ENCODE measurements at places on chromosomes 5 and 9.

- no peak for DNase-seq
Observed at GRCh38 chr5:40554813-40555212, 124.9 kb upstream of the PTGER4 start.

- no peak for DNase-seq
Observed at GRCh38 chr5:7251132-7251531, 144.8 kb upstream of the ADCY2 start.

DNA sequence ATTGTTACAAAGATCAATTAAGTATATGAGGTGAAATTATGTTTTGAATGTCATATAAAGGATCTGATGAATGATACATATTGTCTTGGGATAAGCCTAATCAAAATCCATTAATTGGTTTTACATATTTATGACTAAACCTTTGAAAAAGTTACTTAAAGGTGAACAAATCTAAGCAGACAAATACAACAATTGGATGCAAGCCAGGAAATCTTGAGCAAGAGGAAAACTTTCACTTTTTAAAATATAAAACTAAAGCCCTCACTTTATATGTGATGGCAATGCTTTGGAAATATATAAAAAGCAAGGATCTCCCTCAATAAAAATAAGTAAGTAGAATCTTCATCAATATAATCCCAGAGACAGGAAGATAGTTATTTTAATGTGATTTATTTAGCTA, 80.1 kb downstream of the EDIL3 start:
- DNase-seq, result no peak

DNA sequence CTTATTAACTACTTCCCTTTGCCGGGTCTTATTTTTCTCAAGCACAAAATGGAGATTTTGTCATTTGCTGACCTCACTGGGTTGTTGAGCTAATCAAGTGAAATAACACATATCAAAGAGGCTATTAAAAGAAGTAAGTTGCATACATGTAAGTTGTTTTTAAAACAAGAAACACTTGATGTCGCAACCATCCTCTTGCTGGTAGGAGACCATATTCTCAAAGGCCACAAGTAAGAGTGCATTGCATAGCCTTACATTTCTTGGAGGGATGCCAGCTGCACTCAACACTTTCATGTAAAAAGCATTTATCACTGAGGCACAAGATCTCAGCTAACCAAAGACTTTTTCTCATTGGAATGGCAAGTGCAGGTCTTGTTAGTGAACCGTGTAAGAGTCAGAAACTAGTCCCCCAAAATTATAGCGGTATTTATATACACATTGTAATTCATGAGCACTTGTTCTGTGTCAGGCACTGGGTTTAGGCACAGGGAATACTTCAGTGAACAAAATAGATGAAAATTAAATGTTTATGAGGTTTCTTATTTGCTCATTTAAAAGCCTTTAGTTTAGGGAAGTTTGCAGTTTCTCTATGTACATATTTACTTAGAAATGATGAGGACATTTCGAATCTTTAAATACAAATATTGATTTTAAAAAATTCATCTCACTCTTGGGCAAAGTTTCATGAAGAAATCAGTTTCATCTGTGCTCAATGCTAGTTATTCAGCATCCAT, 72.0 kb downstream of the ZFAND5 start:
- peak; percentile 91 for DNase-seq

DNA sequence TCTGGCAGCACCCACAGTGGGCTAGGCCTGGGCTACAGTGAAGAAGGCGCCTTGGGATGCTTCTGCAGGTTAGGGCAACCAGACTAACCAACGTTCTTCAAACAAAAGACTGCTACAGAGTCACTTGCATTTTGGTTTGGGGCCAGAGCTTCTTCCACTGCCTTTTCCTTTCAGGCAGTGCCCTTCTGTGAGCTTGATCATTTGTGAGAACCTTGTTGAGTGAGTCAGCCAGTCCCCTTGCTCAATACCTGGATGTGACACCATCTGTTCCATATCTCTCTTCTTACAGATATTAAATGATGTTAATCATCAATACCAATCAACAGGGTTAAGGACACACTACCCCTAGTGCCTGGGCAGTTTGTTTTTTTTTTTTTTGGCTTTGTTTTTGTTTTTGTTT, 46.5 kb upstream of the VDAC1 start:
- no peak for DNase-seq

GRCh38 chr5:147674411-147674810, 108.1 kb downstream of the JAKMIP2 start:
- DNase-seq, result no peak

DNA sequence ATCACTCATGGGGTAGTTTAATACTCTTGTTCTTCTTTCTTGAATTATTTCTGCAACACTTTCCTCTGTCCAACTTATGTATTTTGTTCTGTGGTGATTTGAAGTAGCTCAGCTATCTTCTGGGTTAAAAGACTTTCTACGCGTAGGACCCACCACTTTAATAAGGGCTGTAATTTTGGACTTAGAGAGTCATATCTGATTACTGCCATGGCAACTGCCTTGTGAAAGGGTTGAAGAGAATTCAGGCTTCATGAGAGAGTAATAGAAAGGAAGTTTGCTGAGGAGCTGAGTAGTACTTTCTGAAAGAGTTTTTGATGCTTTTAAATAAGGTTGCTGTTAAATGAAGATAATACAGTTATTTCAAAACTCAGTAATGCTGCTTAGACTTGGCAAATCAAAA, 89.5 kb downstream of the TLE4 start:
- DNase-seq, result no peak

DNA sequence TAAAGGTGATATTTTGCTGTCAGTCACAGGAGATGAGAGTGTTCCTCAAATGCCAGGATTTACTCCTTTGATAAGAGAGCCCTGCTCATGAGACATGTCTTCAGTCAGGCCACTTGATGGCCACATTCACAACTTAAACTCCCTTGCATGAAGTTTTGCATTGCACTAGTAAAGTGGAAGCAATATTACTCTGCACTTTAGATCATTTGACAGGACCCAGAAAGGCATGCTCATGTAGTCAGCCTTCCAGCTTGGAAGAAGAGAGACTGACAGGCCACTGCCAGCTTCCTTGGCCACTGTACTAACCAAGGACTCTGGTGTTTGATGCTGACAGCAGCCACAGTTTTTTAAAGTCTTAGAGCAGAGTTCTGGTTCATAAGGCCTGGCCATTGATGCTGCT, 42.6 kb downstream of the NPR3 start:
- no peak for DNase-seq

GRCh38 chr9:133874060-133874657, 118.0 kb downstream of the VAV2 start:
- DNase-seq, result no peak

DNA sequence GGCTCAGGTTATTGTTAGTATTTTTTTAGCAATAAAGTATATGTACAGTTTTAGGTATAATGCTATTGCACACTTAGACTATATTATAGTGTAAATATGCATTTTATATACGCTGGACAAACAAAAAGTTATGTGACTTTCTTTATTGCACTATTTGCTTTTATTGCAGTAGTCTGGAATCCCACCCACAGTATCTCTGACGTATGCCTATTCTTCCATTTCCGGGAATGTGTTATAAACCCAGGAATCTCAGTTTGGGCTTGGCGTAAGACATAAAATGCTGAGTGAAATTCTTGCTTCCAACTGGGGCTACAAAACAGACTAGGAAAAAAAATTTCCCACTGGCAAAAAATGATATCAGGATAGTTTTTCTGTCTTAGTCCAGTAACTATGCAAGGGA, 119.1 kb downstream of the HTR1A start:
- DNase-seq, result no peak

GRCh38 chr5:56025151-56025885, 30.6 kb upstream of the IL6ST start:
- no peak for DNase-seq

DNA sequence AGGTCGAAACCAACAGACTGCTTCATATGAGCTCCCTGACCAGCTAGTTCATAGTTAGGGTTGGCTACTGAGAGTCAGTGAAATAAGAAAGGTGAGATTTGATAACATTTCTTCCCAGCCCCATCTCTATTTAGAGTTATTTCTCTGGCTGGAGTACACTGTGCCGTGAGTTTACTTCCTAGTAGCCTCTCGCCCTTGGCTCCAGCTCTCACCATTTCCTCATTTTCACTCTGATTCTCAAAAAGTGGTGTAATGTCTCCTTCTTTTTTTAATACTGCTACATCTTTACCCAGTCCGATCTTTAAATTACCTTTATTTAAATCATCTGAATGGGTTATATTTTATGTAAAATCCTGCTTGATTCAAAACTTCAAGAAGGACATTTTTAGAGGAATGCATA, 100.4 kb upstream of the FAM174A start:
- DNase-seq, result no peak

GRCh38 chr9:120486347-120486746, 93.6 kb downstream of the CDK5RAP2 start:
- DNase-seq, result no peak

DNA sequence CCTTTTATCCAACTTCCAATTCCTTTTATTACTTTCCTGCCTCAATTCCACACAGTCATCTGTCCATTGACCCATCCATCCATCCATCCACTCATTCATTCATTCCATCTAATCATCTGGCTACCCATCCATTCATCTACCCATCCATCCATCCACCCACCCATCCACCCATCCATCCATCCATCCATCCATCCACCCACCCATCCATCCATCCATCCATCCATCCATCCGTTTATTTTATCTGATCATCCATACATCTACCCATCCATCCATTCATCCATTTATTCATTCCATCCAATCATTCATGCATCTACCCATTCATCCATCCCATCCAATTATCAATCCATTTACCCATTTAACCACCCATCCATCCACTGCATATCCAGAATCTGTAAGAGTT, 11.6 kb downstream of the PAEP start:
- no peak for DNase-seq

GRCh38 chr9:93467062-93467416, 13.7 kb upstream of the FAM120AOS start:
- DNase-seq, result no peak

DNA sequence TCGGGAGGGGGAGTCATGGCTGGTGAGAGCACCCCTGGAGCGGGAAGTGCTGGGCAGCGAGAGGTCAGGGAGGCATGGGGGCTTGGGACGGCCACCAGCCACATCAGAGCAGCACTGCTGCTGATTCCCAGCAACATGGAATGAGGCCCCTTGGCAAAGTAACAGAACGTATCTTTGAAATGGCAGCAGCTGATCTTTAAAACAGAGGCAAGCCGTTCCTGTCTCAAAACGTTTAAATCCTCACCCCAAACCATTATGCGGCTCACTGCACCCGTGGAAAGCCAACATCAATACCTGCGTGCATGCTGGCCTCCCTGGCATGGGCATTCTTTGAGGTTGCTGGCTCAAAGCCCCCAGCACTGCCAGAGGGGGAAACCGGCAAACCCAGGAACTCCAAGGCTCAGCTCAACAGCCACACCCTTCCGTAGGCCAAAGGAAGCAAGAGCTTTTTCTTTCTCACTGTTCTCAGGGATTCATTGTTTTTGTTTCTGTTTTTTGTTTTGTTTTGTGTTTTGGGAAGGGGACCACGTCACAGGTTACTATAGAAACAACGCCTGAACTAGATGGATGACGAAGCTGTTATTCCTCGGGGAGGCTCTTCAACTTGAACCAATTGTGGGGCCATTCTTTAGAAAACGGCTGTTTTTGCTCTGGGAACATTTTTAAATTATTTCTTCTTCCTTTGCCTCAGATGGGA, 28.1 kb upstream of the OBP2B start:
- DNase-seq, result no peak

DNA sequence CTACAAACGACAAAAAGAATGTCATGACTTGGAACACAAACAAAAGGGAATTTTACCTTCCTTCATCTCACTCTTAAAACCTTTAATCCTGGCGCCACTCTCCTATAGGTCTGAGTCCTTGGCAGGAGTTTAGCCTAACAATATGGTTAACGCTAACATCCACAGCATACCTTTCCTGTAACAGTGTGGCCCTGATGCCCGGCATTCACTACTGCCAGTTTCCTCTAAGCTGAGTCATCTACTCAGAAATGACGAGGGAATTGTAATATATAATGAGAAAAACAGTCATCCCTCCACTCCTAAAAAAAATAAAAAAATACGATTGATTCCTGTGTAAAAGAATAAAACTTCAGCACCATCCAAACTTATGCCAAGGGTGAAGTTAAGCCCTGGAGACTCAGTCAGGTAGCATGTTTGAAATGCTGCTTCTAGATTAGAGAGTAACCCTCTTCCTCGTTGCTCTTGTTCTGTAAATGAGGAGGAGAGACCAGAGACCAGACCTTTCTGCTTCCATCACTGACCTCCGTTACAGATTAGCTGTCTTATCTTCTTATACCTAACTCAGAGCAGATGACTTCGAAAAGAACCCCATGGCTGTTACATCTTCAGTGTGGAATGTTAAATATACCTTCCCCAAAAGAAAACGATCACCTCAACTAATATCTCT, 37.4 kb downstream of the CCDC125 start:
- no peak for DNase-seq

- no peak for DNase-seq
Observed at GRCh38 chr9:127903557-127904475, 4.4 kb upstream of the ST6GALNAC6 start.

DNA sequence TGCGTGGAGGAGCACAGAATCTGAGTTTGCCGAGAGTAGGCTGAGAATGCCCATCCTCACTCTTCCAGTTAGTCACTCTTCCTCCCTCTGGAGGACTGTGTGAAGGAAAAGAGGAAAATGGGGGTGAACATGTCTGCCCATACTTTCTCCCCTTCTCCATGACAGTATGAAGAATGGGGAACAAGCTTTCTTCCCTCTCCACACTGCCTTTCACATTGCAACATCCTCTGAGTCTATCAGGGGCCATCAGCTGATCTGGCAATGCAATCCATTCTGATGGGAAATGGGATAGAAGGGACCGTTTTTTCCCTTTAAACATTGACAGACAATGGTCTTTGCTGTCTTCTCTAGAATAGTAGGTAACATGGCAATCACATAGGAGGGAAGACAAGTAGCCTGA, 56.8 kb downstream of the UGCG start:
- no peak for DNase-seq

- DNase-seq, result no peak
Observed at GRCh38 chr9:20331095-20331685, 291.1 kb downstream of the MLLT3 start.

- DNase-seq, result no peak
Observed at GRCh38 chr9:110874963-110875674, 163.2 kb downstream of the LPAR1 start.

- DNase-seq, result no peak
Observed at GRCh38 chr9:134458207-134459108, 132.2 kb downstream of the RXRA start.

DNA sequence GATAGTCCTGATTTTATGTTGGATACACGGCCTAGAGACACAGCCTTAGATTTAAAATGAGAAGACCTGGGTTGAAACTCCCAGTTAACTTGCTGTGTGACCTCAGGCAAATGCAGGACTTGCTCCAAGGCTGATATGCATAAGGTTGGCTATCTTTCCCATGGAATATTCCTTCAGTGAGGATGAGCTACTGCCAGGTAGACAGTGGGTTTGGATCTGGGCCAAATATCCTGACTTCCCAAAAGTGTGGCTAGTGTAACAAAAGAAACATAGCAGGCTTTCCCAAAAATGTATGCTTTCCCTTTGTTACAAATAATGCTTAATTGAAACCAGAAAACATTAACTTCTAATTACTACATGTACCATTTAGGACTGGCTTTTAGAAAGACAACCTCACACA, 697 bp upstream of the XPA start:
- DNase-seq, result no peak

Measured in fibroblast of skin of left biceps (primary cell).